ENCODE measurements at places on chromosomes 12 and 14.

- no peak for DNase-seq
Measured at GRCh38 chr12:89863968-89864367, 155.3 kb upstream of the ATP2B1 start.

DNA sequence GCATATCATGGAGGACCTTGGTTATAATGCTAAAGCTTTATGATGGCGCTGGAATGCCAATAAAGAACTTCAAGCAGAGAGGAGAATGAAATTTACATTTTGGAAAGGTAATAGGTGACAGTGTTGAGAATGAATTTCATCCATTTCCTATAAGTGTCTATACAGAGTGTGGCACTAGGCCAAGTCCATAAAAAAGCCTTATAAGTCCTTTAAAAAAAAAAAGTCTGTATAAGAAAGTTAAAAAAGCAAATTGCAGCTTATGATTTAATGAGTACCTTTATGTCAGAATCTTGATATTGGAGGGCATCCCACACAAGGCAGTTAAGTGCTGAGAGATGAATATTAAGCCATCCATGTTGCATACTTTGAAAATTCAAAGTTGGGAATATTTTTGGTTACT is 62.4 kb downstream of the ATF7IP start:
- DNase-seq: no peak

GRCh38 chr12:105279460-105280056 is 43.6 kb upstream of the APPL2 start:
- peak; percentile 69 for DNase-seq

DNA sequence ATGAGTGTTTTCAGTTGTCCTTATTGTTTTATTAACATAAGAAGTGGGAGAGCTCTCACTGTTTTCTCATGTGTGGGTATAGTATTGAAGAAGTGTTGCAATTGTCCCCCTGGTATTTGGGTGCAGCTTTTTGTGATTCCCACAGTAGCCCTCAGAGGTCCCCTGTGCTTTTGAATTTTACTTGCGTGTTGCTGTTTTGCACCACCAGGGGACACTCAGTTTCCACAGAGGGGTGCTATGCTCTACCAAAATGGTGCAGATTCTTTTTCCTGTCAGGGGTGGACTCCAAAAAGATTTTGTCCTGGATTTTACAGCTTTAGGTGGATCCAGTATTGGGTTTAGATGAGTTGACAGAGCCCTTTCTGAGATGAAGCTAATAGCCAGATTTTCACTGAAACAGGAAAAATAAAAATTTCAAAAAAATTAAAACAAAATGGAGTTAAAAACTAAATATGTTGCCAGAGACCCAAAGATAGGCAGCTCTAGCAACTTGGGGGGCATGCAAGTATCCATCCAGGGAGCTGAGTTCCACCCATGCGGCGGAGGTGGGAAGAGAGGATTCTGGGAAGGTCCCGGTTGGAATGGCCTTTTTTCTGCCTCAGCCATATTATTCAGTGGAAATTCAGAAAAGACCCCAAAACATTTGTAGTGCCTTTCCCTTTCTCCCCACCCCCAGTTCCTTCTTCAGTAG is 50.2 kb downstream of the TTLL5 start:
- peak; percentile 45 for DNase-seq

DNA sequence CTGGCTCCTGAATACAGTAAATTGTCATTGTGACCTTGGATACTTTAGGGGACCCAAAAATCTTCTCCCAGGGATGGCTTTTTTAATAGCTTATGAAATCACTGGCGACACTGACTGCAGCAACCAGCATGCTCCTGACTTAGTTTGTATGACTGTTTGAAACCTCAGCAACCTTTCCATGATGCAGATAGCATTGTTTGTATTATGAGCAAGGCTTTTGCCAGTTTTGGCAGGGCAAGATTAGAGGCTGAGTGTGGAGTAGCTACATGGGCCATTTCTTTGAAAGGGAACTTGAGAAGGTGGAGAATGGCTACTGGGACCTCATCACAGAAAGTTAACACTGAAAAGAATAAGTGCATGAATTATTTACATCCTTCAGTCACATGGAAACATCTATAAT is 50.9 kb downstream of the SLC4A8 start:
- no peak for DNase-seq

GRCh38 chr14:74863274-74863673 is 12.7 kb downstream of the PROX2 start:
- DNase-seq: no peak

GRCh38 chr12:102873077-102873476 is 44.0 kb downstream of the PAH start:
- no peak for DNase-seq
